Fibroblast of the aortic adventitia (primary cell): ENCODE measurements at places on chromosomes 7 and 10. TPM values are rescaled to one million over a fixed set of nuclear protein-coding genes. Genes with fewer than 3 reads are reported as not detected.

The CLRN3 gene
- not detected in 2 replicates for total RNA-seq

GRCh38 chr10:89427629-89428028 lies 13.3 kb downstream of the IFIT5 start:
- peak; percentile 72 for DNase-seq

DNA sequence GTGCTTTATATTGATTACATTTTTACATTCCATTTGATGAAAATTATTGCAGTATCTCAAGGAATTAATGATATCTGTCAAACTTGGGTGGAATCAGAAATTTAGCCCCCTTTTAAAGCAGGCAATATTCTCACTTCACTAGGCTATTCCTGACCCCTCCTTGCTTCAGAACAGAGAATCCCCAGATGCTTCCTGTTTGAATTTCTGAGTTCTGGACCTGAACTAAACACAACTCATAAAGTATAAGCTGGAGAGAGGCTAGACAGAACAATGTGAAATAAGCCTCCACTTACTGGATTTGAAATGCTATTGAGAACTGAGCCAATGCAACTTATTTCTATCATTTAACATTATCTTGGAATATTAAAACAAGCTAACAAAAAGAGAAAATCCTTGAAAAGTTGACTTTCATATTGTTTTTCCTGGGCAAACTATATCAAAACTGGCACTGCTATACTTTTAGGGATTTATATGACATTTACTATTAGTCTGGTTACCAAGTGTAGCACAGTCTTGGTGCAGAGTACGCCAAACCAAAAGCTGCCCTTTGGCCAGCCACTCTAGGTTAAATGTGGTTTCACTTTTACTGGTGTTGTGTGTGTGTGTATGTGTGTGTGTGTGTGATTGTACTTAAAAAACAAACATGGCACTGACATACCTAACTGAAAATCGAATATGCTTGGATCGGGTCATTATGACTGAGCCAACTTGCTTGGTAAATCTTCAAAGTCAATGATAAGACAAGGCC lies 19.0 kb upstream of the AGMO start:
- DNase-seq: peak; percentile 15

The ANKRD2 gene
- 0.27 and 0.57 TPM in 2 replicates for total RNA-seq

GRCh38 chr10:16902606-16903005 lies 85.4 kb upstream of the RSU1 start:
- DNase-seq: no peak

DNA sequence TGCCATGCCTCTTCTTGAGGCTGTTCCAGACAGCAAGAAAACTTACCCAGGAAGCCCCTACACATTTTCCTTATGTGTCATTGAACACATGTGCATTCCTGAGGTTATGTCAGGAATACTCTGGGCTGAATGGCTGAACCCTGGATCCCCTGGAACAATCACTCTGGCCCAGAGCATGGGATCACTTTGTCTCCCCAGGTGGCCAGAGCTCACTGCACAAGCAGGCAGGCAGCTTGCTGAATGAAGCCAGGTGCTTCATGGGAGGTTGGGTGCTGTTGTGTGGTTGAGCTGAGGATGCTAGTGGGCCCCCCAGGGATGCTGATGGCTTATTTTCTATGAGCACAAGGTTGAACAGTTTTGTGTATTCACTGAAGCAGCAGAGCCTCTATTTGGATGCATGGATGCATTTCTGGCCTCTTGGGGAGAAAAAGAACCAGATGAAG lies 54.7 kb upstream of the NPTX2 start:
- DNase-seq: no peak

- DNase-seq: no peak
Measured at GRCh38 chr7:118239014-118239413, 14.5 kb downstream of the ANKRD7 start.

GRCh38 chr7:142690554-142691182 lies 58.6 kb upstream of the PRSS1 start:
- no peak for DNase-seq

DNA sequence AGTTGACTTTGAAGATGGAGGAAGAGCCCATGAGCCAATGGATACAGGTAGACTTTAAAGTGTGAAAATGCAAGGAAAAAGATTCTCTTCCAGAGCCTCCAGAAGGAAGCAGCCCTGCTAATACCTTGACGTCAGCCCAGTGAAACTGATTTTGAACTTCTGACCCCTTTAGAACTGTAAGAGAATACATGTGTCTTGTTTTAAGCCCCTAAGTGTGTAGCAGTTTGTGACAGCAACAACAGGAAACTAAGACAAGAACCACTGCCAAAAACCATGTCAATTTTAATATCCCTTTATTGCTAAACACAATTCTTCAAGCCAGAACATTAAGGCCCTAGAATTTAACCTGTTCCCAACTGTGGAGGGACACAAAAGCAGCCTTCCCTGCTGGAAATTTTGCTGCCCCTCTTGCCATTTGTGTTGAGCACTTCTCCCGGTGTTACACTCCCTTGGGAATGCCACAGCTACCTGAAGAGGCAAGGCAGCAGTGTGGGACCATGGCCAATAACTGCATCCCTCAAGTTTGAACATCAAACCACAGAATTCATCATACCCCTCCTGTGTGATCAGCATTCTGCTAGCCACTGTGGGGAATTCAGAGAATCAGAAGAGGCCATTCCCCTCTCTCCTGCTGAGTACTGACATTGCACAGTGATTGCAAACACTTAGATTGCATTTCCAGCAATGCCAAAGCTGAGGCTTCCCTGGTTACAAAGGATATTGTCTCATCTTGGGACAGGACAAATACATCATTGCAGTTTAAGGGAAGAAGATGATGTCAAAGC lies 12.3 kb upstream of the CCDC172 start:
- no peak for DNase-seq

GRCh38 chr10:22986771-22987542 lies 59.1 kb downstream of the ARMC3 start:
- DNase-seq: peak; percentile 72

The NRCAM gene
- 2.3 and 5.4 TPM in 2 replicates for total RNA-seq

DNA sequence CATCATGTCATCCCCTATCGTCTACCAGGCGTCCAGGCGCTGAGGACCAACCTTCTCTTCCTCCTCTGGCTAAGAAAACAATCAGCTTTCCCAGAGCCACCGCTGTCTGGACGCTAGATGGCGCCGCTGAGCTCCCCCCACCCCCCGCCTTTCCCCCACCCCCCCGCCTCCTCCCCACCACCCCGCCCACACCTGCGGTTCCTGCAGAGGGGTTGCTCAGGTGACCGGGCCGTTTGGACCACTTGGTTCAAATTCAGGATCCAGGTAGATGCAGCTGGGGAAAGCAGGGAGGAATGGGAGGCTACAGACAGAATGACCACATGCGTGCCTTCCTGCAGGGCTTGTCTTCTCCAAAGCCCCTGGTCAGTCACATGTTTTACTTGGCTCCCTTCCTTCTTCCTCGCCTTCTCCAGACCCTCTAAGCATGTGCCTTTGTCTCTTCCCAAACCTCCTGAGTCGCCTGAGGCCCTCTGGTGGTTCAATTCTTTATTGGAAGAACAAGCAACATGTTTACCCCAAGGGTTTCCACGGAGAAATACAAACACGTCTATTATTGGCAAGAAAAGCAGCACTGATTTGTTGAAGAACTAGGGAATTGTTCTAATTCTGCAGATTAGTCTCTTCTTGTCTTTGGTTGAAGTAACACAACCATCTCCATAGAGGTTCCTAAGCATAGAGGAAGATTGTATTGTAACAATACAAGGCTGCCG lies 24.7 kb downstream of the AOC1 start:
- peak; percentile 47 for DNase-seq

The CCL24 gene
- not detected in 2 replicates for total RNA-seq

The CFTR gene
- 0.09 TPM in 1 of 2 replicates, not detected in the other for total RNA-seq
